ENCODE measurements at places on chromosomes 3 and 15.

- no peak for DNase-seq
These were observed 96.3 kb upstream of the HERC1 start for GRCh38 chr15:63930034-63930433.

DNA sequence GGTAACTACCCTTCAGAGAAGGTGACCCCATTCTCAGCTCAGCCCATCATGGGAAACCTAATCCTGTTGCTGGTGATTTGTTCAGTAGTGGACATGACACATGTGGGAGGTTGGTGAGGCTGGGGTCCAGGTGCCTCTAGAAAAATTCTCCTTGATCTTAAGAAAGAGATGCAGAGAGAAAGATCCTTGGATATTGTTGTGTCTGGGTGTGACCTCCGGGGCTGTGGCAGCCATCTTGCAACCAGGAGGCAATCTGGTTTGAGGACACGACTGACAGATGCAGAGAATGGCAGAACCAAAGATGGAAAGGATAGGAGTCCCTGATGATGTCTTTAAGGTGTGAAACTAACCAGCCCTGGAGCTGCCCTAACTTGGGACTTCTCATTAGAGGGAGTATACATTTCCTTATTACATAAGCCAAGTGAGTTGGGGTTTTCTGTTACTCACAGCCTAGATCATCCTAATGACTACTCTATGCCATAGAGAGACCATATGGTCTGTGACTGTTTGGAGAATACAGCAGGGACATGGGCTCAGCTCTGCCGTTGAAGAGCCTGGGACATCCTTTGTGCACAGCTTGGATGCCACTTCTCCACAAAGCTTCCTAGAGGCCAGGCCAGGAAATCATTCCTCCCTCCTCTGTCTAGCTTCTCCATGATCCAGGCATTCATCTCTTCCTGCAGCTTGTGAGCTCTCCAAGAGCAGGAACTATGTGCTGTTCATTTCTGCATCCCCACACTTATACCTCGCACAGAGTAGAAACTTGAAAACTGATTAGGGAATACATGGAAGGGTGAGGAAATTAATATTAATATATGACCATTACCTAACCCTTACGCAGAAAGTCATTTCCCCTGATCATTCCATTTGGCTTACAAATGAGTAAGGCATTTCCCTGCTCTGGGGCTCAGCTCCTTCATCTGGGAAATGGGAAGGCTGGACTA is 45.9 kb downstream of the HRH1 start:
- DNase-seq, result no peak

DNA sequence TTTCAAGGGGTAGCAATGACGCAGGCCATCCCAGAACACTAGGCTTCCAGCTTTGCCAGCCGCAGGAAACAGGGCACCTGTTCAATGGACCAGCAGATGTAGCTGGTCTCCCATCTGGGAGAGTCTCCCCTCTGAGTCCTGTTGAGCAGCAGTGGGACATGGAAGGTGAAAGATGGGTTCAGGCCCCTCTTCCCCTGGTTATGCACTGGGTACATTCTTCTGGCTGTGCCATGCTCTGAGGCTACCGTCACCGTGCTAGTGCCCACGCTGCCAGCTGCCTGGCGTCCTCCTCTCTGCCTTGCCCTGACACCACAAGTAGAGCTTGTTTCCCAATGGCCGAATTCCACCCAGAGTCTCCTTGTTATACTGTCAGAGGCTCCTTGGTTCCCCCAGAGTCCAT is 63.1 kb downstream of the TLE3 start:
- no peak for DNase-seq

DNA sequence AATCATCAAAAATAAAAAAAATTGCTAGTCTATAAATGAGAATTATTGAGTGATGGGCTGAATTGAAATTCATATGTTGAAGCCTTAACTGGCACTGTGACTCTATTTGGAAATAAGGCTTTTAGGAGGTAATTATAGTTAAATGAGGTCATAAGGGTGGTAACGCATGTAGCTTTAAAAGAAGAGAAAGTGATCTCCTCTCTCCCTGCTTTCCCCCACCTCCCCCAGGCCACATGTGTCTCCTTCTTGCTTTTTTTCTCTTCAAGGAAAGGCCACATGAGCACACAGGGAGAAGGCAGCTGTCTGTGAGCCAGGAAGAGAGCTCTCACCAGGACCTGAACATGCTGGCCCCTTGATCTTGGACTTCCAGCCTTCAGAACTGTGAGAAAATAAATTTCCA is 48.2 kb upstream of the ARPP19 start:
- DNase-seq, result no peak

- no peak for DNase-seq
These were observed 165.3 kb downstream of the CHSY1 start for GRCh38 chr15:101086394-101087171.

- peak; percentile 61 for DNase-seq
These were observed at the start of gene MYO5C for GRCh38 chr15:52295421-52296001. TSS of gene MYO5C (minus strand) at chr15:52295804. CDS start at chr15:52295636, 168 bp downstream.

GRCh38 chr3:49769286-49769915 is 16.9 kb downstream of the IP6K1 start:
- no peak for DNase-seq

DNA sequence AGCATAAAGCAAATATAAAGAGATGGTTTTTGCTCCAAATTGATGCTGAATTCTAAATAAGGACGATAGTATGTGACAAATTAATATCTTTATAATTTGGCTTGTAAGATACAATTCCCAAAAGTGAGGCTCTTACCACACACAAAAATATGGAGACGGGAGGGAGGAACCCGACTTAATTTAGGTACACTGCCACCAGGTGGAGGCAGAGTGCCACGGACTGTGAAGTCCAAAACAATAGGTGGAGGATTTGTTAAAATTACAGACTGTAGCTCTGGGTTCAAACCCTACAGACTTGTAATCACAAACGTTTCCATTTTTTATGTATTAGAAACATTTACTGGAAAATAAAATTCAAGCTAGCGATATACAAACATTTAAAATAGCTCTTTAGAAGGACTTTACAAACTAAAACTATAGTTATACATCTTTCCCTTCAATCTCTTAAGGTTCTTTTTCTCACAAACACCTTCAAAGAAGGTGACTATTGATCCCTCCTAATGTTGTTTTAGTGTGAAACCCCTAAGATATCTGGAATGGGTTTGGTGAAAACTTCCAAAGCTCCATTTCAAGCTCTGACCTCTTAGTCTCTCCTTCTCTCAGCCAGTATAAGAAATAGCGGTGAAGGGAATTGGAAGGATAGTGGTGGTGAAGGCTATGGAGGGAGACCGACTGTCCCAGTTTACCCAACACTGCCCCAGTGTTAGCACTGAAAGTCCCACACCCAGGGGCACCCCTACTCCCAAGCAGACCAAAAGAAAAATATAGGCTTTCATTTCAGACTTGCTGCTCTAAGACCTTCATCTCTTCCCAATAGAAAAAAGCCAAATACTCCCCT is 89.7 kb downstream of the AQP9 start:
- DNase-seq, result peak; percentile 91

DNA sequence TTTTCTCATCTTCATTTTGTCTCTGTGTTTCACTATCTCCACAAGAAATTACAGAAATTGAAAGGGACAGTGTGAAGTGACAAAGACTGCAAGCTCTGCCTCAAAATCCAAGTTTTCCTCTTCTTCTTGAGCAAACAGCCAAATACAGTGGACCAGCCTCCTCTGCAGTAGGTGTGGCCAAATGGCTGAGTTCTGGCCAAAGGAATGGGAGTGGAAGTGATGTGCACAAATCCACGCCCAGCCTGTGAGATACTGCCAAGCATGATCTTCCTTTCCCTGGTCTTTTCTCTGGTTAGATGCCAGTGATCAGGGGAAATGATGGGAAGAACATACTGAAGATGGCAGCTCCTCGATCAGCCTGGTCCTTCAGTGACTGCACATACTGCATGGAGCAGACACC is 111.0 kb upstream of the CPNE4 start:
- no peak for DNase-seq

- DNase-seq, result no peak
These were observed 2.5 kb downstream of the NT5DC2 start for GRCh38 chr3:52530918-52531826.

- DNase-seq, result no peak
These were observed 262.6 kb downstream of the MAGI1 start for GRCh38 chr3:65776081-65776480.

- DNase-seq, result no peak
These were observed 62.4 kb downstream of the ZBTB20 start for GRCh38 chr3:115084686-115085085.

DNA sequence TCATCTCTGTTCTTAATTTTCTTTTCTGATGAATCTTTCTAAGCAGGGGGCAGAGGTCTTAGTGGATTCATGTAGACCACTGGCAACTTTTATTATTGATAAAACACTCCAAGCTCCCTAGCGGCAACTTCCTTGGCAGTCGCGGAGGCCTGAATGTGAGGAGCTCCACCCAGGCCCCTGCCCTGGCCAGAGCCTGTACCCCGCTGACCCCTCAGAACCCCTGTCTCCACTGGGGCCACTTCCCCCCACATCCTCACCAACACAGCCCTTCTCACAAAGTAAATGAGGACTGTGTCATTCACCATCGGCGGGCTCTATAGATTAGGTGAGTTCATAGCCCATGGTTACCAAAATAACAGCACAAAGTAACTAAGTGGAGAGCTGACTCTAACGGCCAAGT is 111.6 kb downstream of the TPRA1 start:
- DNase-seq, result no peak

DNA sequence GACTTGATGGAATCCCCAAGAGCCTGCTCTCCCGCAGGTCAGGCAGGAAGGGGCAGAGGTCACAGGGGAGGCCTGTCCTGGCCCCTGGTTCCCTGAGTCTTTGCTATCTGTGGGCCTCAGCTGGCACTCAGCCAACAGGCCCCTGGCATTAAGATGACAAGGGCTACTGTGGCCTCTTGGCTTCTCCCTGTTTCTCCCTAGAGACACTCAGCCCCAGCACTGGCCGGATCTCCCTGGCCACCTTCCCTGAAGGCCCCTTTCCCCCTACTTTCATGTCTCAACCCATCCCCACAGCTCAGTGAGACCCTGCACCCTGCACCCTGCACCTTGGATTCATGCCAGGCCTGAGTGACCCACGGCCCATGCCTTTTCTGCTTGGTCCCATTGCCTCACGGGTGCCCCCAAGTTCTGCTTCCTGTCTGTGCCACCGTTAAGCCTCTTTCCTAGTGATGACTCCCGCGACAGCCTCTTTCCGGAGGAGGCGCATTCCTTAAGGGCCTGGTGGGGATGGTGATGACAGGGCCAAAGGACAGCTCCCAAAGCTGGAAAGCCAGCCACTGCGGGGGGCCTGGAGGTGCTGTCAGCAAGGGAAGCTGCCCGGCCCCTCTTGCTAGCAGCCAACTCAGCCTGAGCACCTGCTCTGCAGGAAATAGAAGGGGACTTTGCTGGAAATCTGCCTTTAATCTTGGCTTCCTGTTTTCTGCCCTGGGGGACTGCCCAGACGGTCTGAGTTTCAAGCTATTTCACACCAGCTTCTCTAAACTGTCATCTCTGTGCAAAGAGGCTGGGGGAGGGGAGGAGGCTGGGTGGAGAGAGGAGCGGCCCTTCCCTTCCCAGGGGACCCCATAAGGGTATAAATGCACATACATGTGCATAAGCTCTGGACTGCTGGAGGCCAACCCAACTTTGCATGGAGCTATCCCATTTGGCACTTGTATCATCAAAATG is 4.8 kb upstream of the CSK start:
- DNase-seq, result peak; percentile 88

GRCh38 chr15:81268881-81269601 is 54.9 kb downstream of the STARD5 start:
- peak; percentile 65 for DNase-seq

- peak; percentile 61 for DNase-seq
These were observed 29.9 kb upstream of the RGMA start for GRCh38 chr15:93118904-93119303.

DNA sequence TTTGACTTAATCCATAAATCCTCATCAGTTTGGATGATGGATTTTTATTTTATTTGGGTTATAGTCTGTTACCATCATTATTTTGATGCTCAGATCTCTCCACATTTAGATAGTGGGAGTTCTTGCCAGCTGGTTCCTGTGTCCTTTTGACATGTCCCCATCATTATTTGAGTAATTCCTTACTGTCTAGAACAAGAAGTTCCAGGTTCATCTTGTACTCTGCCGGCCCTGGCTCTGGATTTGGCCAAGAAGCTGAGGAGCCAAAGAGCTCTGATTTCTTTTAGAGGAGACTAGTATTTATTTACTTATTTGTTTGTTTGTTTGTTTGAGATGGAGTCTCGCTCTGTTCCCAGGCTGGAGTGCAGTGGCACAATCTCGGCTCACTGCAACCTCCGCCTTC is 54.3 kb downstream of the PTPRG start:
- no peak for DNase-seq

DNA sequence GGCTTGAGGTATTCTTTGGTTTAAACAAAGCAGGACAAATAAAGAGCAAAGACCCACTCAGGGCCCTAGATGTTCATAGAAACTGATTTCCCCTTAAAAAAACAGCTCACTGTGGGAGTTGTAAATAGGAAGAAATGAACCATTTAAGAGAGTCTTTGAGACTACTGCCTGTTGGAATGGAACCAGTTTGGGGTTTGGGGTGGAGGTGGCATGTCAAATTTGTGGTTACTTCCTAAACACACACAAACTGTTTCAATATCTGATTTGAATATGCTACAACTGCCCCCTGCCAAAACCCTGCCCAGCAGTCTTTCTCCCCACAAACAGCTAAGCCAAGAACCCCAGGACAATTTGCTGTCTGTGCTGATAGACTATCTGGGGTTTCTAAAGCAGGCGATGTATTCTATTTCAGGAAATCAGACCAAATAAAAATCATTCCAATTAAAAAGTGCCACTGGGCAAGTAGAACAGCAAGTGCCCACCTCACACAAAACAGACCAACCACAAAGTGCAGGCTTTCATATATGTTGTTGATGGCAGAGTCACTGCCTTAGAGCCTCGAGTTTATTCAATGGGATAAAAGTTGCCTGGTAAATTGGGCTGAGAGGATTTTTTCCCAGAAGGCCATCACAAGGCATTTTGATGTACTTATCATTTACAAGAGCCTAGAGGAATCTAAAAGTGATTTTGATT is 293.9 kb upstream of the PROK2 start:
- DNase-seq, result no peak

DNA sequence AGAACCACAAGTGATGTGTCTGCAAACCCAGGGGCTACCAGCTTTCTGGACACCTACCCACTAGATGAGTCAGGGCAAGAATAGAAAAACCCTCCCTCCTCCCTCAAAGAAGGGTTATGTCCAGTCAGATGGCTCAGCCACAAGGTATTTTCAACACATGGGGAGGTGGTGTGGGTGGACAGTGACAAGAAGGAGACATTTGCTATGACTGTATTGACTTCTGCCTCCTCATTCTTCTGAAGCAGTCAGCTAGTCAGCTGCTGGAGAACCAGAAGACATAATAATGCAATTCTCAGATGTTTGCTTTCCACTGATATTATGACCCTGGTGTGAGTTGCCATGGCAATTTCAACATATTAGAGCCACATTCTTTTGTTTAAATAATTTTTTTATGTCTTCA is 66.7 kb upstream of the GOLGA8B start:
- DNase-seq, result peak; percentile 50

GRCh38 chr3:172913911-172914655 is 163.6 kb downstream of the ECT2 start:
- no peak for DNase-seq

- DNase-seq, result peak; percentile 75
These were observed 1.3 kb downstream of the FAM43A start for GRCh38 chr3:194686816-194687637.
